ENCODE measurements at places on chromosomes 7 and 10. TPM values are rescaled to one million over a fixed set of nuclear protein-coding genes. Genes with fewer than 3 reads are reported as not detected.

DNA sequence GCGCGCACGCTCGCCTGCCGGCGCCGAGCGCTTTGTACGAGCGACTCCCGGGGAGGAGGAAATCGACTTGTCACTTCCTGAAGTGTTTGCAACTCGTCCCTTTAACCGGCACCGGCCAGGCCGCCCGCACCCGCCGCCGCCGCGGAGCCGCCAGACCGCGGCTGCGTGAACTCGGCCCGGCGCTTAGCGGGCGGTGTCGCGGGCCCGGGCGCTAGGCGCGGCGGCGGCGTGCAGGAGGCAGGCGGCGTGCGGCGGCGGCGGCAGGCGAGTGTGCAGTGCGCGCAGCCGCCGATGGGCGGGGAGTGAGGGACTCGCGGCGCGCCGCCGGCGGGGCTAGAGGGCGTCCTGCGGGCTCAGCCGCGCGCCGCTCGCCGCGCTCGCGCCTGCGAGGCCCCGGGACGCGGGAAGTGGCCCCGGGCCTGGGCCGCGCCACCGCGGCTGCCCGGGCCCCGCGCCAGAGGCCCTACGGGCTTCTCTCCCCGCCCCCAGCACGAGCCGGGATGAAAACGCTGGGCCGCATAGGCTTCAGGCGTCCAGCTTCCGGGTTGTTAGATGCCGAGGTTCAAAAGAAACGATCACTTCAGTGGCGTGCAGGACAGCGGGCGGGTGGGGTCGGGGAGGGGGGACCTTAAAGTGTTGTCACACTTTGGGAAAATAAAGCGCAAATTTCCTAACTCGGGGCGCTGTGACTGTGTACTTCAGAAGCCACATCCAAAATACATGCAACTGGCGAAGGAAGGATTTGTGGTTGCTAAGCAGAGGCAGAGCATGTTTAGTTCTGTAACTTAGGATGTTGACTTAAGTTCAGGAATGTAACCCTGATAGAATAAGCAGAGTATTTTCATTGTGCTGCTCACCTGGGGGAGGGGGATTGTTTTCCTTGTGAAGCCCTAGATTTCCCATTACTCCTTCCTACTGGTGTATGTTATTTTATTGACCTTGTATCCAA is at the start of gene FAM53B:
FAM53B (minus strand) TSS at position 277 of the 949 bp plus-strand sequence. CDS start 37,665 bp downstream, outside the sequence.
- peak; percentile 72 for DNase-seq

DNA sequence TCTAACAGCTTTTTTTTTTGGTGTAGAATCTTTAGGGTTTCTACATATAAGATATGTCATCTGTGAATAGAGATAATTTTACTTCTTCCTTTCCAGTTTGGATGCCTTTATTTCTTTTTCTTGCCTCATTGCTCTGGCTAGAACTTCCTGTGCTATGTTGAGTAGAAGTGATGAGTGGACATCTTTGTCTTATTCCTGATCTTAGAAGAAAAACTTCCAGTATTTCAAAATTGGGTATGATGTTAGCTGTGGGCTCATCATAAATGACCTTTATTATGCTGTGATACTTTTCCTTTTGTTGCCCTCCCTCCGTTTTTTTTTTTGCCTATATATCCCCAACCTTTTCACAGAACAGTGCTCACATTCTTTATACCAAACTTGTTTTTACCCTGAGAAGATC is 8.8 kb downstream of the AGK start:
- no peak for DNase-seq

DNA sequence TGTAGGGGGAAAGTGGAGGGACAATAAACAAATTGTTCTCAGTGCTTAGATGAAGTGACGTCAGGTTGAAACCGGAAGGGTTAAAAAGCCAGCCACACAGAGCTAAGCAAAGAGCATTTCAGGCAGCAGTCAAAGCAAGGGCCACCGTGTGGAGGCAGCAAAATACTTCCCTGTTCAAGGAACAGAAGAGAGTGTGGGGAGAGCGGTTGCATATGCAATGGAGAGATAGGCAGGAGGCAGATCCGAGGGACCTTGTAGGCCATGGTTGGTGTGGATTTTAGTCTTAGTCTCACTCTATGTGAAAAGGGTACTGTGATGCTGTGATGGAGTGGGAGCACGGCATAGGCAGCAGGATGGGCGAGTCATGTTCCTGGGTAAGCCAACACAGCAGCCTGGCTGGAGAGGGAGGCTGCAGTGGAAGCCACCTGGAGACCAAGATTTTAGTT is 3.8 kb upstream of the STN1 start:
- DNase-seq = peak; percentile 31

- DNase-seq = peak; percentile 96
These were observed 167.3 kb downstream of the EGFR start for GRCh38 chr7:55185941-55186609.

- DNase-seq = no peak
These were observed 288.9 kb downstream of the KCNMA1 start for GRCh38 chr10:77348751-77349150.

DNA sequence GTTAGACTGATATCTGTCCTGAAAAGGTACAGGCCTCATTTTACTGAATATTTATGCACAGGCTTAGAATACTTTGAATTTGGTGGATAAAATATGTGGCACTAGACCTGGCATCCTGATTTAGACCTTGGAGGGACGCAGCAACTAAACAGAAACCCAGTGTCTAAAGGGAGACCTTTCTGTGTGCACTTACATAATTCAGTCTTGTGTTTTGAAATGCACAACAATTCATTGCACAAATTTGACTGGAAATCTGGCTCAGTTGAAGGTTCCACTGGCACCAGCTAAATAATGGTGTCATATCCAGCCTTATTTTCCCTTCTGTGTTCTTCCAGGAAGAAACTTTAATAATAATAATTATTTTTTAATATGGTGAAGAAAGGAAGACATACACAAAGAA is 142.1 kb downstream of the SND1 start:
- no peak for DNase-seq

The DDC gene
- total RNA-seq = not detected

DNA sequence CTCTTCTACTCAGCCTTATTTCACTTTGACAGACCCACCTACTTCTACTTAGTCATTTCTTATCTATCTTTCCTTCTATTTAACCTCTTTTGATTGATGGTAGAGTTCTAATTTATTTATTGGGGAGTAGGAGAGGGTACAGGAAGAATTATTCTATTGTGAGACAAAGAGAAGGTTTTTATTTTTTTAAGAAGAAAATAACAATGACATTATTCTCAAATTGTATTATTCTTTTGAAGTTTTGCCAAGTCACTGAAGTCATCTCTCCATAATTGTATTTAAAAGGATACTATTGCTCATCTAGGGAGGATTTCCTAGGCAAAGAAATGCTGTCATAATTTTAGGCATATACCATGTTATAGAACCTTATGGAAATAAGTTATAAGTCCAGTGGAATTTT is 52.7 kb downstream of the ITGB8 start:
- no peak for DNase-seq

DNA sequence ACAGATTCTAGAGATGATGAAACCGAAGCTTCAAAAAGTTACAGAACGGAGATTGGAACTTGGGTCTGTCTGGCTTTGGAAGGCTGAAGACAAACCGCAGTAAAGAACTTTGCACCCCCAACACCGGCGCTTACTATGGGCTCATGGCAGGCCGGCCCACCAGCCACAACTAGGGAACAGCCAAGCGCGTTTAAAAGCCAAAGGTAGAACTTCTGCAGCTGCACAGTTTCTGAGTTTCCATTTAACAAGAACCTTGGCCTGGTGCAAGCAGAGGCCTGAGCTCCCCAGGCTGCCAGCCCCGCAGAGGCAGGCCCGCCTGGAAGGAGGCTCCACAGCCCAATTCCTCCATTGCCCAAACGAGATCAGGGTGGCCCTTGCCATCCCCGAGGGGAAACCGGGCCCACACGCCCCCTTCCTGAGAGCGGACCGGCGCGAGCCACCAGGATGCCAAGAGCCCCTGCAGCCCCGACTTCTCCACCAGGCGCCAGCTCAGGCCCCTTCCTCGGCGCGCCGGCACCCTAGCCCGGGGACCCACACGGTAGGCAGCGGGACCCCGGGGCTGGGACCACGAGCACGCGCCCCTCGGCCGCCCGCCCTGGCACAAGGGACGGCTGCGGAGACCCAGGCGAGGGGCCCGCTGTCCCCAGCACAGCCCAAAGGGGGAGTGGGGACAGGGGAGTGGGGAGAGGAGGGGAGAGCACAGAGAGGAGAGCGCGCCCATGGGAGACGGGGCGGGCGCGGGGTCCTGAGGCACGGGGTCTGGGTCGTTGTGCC is 566 bp downstream of the MAD1L1 start:
- no peak for DNase-seq

The ASZ1 gene
- total RNA-seq = not detected
